GM04504 (cell line): ENCODE measurements at places on chromosomes 1 and 21.

- no peak for DNase-seq
These were observed 342.4 kb downstream of the NPHP4 start for GRCh38 chr1:5649795-5650194.

- no peak for DNase-seq
These were observed 55.0 kb upstream of the ZNF326 start for GRCh38 chr1:89939693-89940438.

GRCh38 chr1:156709757-156710489 is 4.5 kb upstream of the CRABP2 start:
- no peak for DNase-seq

DNA sequence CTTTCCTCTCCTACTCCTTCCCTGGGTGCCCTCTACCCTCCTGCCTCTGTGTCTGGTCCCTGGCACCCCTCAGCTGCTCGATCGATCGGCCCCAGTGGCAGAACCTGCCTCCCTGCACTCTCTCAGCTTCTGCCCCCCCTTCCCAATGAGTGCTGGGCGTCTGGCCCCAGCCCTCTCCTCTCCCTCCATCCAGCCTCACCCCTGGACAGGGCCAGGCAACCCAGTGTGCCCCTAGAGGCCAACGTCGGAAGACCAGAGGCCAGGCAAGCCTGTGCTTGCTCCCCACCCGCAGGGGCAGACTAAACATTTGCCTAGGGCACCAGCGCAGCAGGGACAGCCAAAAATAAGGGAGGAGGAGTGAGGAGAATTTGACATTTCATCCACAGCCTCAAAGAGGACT is 43.5 kb downstream of the LGR6 start:
- DNase-seq = no peak

GRCh38 chr1:94946886-94947285 is 20.0 kb upstream of the CNN3 start:
- DNase-seq = no peak

- DNase-seq = no peak
These were observed 65.2 kb upstream of the ST6GALNAC5 start for GRCh38 chr1:76802094-76802493.
